ENCODE measurements at places on chromosomes 2 and 18.
A peak's percentile ranks its signal among the peaks of the same experiment; 100 is the strongest.

- peak; percentile 10 for DNase-seq
These were observed 318.7 kb upstream of the NCKAP5 start for GRCh38 chr2:133886735-133887675.

DNA sequence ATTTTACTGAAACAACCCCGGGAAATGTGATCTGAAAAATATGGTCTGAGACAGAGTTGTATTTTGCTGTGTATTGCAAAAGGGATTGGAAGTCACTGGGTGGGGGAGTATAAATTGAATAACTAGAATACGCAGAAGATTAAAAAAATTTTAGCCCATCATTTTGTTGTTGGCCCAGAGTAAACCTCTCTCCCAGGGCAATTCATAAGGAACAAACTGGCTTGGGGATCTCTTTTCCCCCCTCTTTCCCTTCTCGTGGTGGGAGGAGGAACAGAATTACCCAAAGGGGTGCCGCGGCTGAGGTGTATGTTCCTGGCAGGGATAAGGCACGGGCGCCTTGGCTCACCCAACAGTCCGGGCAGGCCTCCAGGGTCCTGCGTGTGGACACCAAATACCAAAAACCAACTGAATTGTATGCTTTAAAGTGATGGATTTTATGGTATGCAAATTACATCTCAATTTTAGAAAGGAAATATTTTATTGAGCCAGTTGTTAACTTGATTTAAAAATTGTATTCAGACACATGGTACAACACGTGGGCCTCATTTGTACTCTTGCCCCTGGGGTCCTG, 121.2 kb upstream of the SPRED2 start:
- DNase-seq, result no peak

- no peak for DNase-seq
These were observed 201.5 kb downstream of the SP3 start for GRCh38 chr2:173763641-173764040.

DNA sequence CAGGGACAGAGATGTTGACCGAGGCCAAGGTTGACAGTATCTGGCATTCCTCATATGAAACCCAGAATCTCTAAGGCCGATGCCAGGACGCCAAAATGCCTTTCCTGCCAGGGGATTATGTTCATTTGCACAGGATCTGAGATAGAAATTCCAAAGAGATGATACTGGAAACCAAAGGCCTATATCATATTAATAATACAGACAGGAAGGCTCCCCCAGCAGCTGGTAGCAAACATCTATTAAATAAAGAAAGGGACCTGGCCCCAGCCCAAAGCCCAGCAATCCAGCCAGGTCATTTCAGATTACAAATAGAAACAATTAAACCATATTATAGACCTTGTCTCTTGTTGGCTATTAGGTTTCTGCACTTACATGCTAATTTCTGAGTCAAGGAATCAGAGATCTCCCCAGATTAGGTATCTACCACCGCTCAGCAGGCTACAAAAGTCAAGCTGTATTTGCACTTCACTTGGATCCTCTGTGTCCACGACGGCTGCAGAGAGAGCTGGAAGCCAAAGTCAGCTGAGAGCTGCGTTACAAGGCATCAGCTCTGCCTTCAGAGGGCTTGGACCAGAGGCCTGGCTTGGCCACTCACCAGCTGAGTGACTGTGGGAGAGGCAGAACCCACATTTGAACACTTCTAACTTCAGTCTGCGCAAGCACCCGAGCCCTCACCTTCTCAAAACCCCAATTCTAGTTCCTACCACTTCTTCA, 269.3 kb upstream of the SIX2 start:
- no peak for DNase-seq

- DNase-seq, result no peak
These were observed 142.5 kb downstream of the MTCL1 start for GRCh38 chr18:8847900-8848299.

- DNase-seq, result peak; percentile 12
These were observed 606 bp downstream of the AGBL5 start for GRCh38 chr2:27051902-27052645.

- DNase-seq, result no peak
These were observed 88.7 kb upstream of the XPO1 start for GRCh38 chr2:61626827-61627226.

GRCh38 chr2:173999272-173999671, 34.1 kb upstream of the SP3 start:
- DNase-seq, result no peak

DNA sequence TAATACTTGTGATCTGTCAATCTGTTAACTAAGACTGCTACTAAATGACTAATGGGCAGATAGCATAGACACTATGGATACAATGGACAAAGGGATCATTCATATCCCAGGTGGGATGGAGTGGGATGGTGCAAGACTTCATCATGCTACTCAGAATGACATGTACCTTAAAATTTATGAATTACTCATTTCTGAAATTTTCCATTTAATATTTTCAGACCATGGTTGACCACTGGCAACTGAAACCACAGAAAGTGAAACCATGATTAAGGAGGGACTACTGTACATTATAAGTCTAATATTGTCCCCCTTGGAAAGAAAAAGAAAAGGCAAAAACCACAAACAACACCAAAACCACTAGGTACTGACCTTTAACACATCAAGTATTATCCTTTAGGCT, 247.0 kb upstream of the SYT4 start:
- DNase-seq, result no peak

GRCh38 chr2:238771639-238772038, 76.2 kb upstream of the TWIST2 start:
- DNase-seq, result no peak

GRCh38 chr2:45919711-45920111, 268.2 kb downstream of the PRKCE start:
- DNase-seq, result no peak

GRCh38 chr2:232888839-232889529, 18.9 kb downstream of the SNORC start:
- DNase-seq, result no peak

- DNase-seq, result no peak
These were observed 111.5 kb upstream of the EPC2 start for GRCh38 chr2:148533004-148533403.

DNA sequence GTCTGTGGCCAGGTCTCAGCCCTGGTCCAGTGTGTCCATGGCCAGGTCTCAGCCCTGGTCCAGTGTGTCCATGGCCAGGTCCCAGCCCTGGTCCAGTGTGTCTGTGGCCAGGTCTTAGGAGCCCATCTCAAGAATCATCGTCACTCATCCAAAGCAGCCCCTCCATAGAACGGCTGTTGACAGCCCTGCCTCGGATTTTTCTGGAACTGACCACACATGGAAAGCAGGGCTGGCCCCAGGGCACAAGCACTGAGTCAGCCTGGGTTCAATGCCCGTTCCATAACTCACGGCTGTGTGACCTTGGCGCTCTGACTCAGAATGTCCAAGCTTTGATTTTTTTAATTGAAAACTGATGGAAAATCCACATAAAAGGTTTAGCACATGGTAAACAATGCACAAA, 59.9 kb upstream of the SNTG2 start:
- DNase-seq, result no peak

- no peak for DNase-seq
These were observed 224.2 kb downstream of the RBM43 start for GRCh38 chr2:151037434-151037833.

GRCh38 chr2:210445116-210445707, 31.3 kb downstream of the LANCL1 start:
- no peak for DNase-seq

- DNase-seq, result no peak
These were observed 34.1 kb downstream of the ITGB1BP1 start for GRCh38 chr2:9388950-9389911.

- no peak for DNase-seq
These were observed 177.3 kb downstream of the ANKRD30B start for GRCh38 chr18:14925281-14925709.
